ENCODE measurements at places on chromosomes 13 and 19.

DNA sequence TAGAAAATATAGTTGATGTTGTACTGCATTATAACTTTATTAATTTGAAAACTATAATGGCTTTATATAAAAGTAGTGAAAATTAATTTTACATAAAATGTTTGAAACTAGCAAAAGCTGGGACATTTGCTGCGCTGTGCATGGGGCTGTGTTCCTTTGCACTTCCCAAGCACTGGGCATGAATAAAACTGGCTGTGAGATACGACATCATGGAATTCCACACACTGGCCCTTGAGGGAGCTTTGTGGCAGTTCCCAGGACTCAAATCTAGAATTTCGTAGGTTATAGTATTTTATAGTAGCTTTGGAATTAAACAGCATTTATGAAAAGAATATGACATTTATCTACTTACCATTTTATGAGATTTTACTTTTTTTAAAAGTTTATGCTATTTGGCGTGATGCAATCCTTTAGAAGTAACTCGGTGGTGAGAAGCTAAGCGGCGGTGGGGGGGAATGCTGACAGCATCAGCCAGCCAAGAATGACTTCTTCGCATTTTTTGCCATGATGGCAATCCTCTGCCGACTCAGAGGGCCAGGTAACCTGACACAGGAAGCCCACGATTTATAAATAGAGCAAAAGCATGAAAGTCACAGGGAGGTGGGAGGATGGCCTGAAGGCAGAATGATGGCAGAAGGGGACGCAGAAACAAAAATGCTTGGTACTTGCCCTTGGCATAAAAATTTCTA, 553.5 kb downstream of the MYO16 start:
- DNase-seq: no peak

DNA sequence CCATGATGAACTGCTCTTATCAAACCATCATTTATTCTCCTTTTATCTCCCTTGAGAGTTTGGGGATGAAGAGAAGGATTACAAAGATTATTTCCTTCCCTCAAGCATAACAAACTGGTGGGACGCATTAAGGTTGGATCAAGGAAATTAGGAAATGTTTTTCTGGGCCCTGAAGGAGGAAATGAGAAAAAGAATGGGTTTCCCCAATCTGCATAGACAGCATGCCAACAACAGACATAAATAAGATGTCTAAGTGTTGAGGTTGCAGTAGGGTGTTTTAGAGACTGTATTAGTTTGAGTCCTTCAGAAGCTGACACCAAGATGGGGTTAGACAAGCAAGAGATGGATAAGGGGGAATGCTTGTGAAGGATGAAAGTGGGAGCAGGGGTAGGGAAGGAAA, 7.3 kb downstream of the EPSTI1 start:
- no peak for DNase-seq

DNA sequence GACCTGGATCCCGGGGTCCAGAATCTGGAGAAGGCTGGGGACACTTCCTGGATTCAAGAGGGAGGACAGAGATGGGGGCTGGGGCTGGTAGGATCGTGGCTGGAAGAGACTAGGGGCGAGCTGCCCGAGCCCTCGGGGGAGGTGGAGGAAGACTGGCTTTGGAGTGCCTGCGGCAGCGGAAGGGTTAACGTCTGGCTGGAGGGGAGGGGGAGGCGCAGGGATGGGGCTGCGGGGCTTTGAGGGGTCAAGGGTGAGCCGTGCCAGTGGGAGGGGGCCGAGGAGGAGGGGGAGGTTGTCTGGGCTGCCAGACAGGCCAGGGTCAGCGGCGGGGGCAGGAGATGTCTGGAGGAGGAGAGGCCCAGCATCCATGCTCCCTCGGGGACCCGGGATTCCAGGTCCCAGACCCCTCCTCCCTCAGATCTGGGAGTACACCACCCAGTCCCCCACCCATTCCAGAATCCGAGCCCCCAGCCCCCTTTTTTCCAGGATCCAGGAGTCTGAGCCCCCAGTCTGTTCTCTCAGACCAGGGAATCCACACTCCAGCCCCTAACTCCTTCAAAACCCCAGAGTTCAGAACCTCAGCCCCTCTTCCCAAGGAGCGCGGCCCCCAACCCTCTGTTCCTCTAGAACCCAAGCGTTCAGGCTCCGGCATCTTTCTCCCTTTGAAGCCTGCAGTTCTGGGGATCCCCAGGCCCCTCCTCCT, 3.2 kb upstream of the SPACA6 start:
- peak; percentile 64 for DNase-seq

DNA sequence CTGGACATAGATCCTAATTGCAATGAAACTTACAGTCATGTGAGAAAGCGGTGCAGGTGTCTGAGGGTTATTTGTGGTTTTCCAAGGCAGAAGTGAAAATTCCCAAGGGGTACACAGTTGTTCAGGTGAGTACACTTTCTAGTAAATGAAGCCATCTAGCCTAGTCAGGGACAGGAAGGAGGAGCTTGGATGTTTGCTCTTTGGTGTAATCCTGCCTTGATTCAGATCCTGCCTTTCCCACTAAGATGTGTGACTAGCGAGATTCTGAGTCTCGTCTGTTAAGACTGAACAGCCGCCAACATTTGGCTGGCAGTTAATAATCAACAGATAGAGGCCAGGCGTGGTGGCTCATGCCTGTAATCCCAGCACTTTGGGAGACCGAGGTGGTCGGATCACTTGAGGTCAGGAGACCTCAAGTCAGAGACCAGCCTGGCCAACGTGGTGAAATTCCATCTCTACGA, 2.5 kb downstream of the RPS9 start:
- no peak for DNase-seq

GRCh38 chr13:101881593-101881992, 429.1 kb downstream of the ITGBL1 start:
- DNase-seq: no peak
